Type B pancreatic cell (in vitro differentiated cells): ENCODE measurements at places on chromosomes 2 and 18. TPM values are rescaled to one million over a fixed set of nuclear protein-coding genes. Genes with fewer than 3 reads are reported as not detected.

- DNase-seq: no peak
Measured at GRCh38 chr2:9238591-9239326, 32.1 kb downstream of the ASAP2 start.

DNA sequence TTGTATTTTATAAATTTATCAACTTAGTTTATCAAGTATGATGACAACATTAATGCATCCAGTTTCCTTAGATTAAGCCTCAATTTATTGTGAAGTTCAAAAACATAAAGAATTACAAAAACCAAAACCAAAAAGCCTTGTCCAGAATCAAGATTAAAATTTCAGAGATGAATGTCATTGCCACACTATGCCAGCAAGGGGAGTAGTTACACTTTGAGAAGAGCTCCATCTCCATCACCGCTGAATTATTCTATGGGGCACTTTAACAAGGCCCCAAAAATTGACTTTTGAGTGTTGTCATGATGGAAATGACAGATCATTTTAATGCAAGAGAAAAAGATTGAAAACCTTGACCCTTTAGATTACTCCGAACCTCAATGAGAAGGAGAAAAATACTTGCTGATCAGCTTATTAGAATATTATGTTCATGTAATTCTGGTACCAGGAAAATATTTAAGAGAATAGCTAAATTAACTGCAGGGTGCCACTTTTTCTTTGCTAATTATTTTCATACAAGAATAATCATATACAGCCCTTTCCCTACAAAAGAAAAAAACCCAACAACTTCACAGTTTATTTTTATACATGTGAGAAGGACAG is 152.5 kb upstream of the AQP4 start:
- no peak for DNase-seq

RBM45 gene
- total RNA-seq: 13.1 and 15.1 TPM in 2 replicates

SCN9A gene
- 6.2 and 8.3 TPM in 2 replicates for total RNA-seq

DNA sequence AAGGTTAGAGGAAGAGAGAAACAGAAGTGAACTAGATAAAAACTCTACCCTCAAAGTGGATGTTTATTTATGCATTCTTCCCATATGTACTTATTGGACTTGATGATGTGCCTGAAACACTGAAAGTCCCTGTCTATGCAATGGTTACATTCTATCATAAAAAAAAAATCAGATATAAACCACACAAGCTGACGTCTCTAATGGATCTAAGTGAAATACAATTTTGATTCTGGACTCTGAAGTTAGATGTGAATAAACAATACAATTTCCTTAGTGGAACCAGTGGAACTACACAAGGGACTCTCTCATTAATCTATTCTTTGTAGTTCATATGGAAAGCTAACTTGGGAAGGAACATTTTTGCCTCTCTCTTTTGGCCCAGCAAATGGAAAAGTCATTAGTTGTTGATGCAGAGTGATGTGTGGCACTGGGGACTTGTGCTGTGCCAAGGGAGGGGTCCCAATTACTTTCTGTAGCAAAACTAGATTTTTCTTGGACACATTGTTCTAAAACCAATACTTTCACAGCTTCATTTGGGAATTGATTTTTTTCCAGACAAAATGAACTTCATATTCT is 376.8 kb downstream of the TRIB2 start:
- no peak for DNase-seq

DNA sequence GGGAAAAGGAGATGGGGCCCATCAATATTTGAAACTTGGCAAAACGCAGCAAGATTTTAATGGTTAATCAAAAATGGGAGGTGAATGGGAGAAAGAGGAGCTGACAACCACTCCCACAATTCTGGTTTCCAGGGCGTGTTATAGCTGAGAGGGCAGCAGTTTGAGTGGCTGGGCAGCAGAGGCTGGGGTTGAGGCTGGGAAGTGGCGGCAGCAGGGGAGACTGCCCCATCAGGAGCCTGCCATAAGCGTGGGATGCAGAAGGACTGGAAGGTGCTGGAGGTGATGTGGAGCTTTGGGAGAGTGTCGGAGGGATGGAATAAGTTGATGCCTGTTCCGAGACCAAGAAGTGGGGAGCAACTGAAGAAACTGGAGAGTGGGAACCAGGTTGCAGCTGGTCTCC is 48.9 kb upstream of the SH3RF3 start:
- DNase-seq: peak; percentile 16

GRCh38 chr18:42264497-42264896 is 309.5 kb downstream of the PIK3C3 start:
- no peak for DNase-seq

DNA sequence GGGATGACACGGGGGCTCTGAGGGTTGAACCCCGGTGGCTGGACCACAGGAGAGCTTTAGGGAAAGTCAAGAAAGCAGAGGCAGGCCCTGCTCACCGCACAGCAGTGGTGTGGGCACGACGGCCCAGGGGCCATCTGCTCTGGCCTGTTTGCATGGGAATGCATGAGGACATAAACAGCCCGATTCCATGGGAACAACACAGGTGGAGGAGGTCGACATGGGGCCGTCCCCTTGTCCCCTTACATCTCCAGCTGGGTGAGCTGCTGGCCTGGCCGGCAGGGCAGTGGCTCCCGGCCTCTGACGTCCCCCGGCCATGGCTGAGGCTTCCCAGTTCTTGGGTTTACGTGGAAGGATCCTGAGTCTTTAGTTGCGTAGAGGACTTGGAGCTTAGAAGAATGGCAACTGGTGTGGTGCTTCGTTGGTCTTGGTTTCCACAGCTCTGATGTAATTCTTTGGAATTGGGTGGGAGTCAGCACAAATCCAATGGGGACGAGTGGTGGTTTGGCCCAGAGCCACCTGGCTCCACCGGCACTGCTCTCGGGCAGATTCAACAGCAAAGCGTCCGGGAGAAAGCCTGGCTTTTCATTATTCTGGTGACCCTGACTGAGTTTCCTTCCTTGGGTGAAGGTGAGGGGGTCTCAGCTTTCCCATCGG is 98.3 kb upstream of the HDAC4 start:
- no peak for DNase-seq

DNA sequence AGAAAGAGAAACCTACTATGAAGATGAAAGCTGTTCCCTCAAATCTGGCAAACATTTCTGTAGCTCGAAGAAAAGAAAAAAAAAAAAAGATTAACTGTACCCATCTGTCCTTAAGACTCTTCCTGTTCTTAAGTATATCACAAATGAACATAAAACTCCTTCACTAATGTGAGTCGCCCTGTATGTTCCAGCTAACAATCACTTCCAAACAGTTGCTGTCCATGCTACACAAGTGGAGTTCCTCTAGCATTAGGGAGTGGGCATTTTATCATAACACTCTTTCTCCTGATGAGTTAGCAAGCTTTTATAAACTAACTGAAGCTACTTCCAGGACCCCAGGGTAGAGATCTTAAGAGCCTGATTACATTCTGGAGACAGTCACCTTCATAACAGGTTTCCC is 5.8 kb downstream of the CUL3 start:
- DNase-seq: no peak

DNA sequence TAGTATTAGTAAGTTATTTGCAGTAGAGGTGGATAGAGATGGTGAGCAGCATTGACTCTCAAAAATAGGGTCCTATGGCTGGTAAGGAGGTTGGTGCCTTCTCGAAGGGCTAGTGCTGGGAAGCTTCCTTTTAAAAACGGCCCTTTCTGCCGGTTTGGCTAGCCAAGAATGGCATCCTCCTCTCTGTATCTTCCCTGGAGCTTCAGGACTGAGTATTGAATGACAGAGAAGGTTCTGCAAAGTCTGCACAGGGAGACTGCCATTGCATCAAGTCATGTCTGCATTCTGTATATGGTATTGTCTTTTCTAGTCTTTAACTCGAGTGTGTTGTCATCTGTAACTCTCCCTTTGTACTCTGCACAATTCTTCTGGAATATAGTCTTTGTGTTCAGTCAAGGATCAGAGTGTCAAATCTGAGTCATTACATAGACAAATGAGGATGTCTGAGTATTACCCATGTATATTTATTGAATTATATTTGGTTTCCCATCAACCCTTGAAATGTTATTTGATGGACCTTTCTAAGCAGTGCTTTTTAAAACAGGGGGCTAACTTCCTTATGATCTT is 1.1 kb downstream of the LDLRAD4 start:
- DNase-seq: no peak

LYG2 gene
- total RNA-seq: not detected in 2 replicates

DNA sequence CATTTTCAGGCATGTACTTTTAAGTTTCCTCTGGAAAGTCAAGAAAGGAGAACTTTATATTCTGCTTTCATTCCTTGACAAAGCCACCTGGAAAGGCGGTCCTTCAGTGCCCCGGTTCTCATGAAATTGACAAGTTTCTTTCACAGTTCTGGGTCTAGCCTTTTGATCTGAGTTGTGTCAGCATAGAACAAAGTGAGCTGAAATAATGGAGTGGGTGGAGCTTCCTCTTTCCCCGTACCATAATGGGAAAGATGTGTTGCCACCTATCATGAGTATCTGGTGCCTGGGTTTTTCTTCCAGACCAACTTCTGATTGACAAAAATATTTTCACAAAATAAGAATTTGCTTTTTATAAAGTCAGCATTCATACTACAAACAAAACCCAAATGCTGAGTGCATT is 49.3 kb downstream of the PTRHD1 start:
- DNase-seq: no peak

GRCh38 chr2:15112216-15112615 is 448.9 kb downstream of the NBAS start:
- no peak for DNase-seq

DNA sequence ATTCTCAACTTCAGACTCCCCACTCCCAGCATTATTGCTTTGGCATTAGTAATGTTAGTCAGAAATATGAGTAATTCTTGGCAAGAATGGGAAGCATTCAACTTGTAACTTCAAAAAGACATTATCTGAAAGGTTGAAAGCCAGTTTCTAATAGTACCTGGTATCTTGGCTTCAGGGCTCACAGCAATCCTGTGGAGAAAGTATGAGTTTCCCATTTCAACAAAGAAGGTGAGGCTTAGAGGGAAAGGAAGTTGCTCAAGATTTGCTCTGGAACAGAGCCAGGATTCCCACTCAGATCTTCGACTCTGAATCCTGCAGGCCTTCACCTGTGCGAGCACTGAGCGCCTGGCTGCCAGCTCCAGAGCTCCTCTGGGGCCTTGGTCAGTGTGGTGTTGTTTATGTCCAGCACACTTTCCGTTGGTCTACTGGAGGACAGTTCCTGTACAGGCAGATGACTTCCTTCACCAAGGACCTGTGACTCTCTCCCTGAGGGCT is 136.1 kb downstream of the MCFD2 start:
- DNase-seq: no peak

GRCh38 chr18:34117319-34117718 is 107.4 kb downstream of the NOL4 start:
- no peak for DNase-seq

UGT1A10 gene
- total RNA-seq: not detected in 2 replicates

GRP gene
- total RNA-seq: 1.2 and 3.0 TPM in 2 replicates

DNA sequence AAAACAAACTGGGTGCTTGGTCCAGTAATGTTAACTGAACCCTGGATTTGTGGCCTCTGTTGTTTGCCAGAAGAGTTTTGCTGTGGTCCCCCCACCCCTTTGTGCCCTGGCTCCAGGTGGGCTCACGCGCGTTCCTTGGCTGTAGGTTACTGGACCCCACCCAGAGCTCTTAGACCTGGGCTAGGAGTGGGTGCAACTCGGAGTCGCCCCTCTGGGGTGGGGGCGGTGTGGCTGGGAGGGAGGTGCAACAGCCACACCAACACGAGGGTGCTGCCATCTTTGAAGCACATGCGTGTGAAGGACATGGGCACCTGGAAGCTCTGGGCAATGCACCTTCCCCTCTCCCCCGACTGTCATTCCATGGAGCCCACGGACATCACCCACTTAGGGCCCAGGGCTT is 92.7 kb downstream of the USP40 start:
- DNase-seq: no peak

- no peak for DNase-seq
Measured at GRCh38 chr2:160388464-160389263, 104.9 kb downstream of the RBMS1 start.

DNA sequence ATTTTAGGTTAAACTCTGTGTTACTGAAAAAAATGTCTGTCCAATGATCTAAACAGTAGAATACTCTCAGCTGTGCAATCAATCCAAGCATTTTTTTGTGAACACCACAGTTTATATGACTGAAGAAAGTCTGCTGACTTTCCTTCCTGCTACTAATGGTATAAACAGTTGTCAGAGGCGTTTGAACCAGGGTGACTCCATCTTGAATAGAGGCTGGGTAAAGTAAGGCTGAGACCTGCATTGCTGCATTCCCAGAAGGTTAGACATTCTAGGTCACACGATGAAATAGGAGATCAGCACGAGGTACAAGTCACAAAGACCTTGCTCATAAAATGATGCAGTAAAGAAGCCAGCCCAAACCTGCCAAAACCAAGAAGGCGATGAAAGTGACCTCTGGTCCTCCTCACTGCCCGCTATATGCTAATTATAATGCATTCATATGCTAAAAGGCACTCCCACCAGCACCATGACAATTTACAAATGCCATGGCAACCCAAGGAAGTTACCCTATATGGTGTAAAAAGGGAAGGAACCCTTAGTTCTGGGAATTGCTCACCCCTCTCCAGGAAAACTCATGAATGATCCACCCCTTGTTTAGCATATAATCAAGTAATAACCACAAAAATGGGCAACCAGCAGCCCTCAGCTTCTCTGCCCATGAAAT is 31.3 kb downstream of the POU3F3 start:
- no peak for DNase-seq

- peak; percentile 45 for DNase-seq
Measured at GRCh38 chr18:12242658-12243260, 11.4 kb upstream of the CIDEA start.

TNS1 gene
- total RNA-seq: 59.2 and 87.5 TPM in 2 replicates

SERPINB12 gene
- total RNA-seq: 15.5 and 22.3 TPM in 2 replicates

DNA sequence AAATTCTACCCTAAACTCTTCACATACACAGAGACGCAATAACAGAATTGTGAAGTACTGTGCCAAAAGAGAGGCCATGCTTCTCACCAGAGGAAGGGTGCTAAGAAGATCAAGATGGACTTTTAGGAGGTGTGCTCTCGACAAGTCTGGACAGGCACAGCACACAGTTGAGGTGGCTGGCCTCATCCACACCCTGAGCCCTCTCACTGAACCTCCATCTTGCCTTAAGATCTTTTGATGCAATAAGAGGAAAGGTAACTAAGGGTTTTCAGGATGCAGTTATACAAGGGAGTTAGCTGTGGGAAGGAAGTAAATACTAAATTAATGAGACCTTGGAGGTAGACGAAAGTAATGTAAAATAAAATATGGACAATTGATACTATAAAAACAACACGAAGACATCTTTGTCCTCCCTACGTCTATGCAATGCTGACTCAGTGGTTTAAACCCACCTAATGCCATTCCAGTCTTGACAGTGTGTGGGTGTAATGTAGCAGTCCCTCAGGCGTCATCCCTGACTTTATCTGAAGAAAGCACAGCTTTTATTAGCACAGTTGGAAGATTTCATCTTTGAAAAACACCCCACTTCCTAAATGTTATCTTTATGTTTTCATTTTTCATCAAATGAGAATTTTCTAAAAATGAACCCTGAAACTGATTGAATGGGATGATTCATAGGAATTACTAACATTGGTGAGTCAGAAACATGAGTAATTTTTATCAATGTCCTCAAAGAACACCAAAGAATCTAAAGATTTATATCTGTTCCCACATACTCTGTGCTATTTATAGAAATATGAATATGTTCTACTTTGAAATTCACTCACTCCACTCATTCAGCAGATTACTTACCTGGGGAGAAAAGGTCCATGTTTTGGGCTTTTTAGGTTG is 34.0 kb upstream of the MALL start:
- no peak for DNase-seq

LHCGR gene
- 0.40 and 0.92 TPM in 2 replicates for total RNA-seq

MAIP1 gene
- 20.4 and 22.2 TPM in 2 replicates for total RNA-seq
